ENCODE measurements at places on chromosomes 2 and 18. TPM values are rescaled to one million over a fixed set of nuclear protein-coding genes. Genes with fewer than 3 reads are reported as not detected.

DNA sequence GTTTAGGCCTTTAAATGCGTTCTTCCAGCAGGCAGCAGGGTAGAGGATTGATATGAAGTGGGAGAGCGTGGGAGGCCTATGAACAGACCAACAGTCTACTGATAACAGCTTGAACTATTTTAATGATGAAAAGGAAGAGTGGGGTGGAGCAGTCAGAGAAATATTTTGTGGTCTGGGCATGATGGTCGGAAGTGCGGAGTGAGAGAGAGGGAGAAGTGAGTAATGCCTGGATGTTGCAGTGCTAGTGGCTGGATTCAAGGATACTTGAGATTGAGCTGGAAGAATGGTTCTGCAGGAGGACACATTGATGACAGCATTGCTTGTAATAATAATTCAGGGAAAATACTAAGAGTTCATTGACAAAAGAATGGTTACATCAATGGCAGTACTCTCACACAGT lies 151.0 kb upstream of the DAPL1 start:
- DNase-seq, result no peak

GRCh38 chr2:10378189-10378588 lies 69.9 kb downstream of the ODC1 start:
- DNase-seq, result no peak

DNA sequence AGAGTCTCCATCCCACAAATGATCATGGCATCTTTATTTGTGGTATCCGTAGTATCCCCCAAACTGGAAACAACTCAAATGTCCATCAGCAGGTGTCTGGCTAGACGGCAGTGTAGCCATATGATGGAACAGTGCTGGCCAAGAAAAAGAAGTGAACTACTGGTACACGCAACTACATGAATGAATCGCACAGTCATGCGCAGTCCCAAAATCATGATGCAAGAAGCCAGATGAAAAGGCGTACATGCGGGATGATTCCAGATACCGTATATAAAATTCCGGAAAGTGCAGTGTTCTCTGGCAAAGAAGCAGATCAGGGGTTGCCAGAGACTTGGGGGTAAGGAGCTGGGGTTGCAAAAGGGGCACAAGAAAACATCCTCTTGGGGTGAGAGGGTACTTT lies 102.5 kb downstream of the ASAP2 start:
- no peak for DNase-seq

- no peak for DNase-seq
Measured at GRCh38 chr2:109110170-109110569, 18.8 kb upstream of the SH3RF3 start.

GRCh38 chr2:96806468-96807126 lies 9.5 kb upstream of the CNNM3 start:
- no peak for DNase-seq

GRCh38 chr2:98142106-98142791 lies 55.3 kb downstream of the VWA3B start:
- DNase-seq, result no peak

DNA sequence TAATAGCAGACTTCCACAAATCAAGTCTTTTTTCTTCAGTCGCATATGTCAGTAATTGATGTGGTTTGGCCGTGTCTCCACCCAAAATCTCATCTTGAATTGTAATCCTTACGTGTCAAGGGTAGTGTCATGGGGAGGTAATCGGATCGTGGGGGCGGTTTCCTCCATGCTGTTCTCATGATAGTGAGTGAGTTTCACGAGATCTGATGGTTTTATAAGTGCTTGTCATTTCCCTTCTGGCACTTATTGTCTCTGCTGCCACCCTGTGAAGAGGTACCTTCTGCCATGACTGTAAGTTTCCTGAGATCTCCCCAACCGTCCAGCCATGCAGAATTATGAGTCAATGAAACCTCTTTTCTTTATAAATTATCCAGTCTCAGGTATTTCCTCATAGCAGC lies 478.8 kb downstream of the PTPRM start:
- DNase-seq, result no peak

DNA sequence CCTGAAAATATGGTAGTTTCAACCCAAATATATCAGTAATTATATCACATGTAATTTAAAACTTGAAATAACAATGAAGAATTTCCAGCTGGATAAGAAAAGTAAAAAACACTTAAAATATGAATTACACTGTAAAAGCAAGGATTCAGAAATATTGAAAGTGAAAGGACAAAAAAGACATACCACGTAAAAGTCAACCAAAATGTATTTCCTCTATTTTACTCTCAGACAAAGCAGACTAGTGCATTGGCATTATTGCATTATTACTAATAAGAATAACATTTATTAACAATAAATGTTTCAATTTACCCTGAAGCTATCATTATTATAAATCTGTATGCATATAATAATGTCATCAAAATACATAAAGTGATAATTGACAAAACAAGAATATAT lies 445.1 kb upstream of the TRIB2 start:
- no peak for DNase-seq

DNA sequence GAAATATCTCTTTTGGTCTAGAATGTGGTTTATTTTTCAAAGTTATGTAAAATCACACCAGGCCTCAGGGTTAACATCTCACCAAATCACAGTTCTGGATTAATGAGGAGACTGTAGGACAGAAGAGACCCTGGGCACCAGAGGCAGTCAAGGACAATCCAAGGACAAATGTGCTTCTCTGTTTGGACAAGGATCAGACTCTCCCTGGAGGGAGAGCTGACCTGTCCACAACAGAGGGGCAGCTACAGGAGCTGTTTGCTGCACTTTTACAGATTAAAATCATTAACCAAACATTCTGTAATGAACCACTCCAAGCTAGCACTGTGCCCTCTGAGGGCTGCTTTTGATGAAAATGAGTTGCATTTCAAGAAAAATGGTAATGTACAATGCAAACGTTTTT lies 690.6 kb upstream of the SLC8A1 start:
- DNase-seq, result no peak

- DNase-seq, result no peak
Measured at GRCh38 chr2:95386031-95386430, 16.5 kb upstream of the FAHD2A start.

- DNase-seq, result no peak
Measured at GRCh38 chr2:239463541-239464165, 62.8 kb upstream of the HDAC4 start.

GRCh38 chr2:37829202-37829601 lies 95.9 kb upstream of the RMDN2 start:
- DNase-seq, result no peak

DNA sequence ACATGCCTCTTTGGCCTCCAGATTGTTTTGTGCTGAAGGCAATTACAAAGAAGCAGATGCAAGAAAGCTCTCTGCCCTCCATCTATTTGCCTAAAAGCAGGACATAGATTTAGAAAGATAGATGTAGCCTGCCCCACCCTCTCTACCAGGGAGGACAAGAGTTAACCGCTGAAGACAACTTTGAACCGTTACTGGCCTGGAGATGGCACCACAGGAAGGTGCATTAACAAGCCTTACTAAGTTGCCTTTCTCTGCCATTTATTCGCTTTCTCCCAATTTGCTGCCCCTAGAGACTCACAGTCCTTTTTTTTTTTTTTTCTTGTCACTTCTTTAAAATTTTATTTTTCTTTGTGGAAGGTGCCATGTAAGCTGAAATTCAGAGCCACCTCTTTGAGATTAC lies 28.8 kb upstream of the RMDN2 start:
- no peak for DNase-seq

DNA sequence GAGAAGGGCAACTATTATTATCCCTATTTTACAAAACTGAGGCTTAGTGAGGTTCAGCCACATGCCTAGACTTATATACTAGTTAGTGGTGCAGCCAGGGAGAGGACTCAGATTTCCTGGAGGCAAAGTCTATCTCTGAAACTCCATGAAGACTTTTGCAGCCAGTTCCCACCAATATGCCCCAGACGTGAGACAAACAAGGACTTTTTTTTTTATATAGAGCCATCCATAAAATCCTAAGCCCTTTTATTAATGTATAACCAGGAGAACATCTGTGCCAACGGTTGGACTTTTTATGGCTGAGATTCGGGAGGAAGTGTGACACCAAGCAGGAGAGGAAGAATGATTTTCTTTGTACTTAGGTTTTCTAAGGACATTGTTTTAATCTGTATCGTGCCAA lies 29.9 kb downstream of the LIPG start:
- DNase-seq, result no peak

DNA sequence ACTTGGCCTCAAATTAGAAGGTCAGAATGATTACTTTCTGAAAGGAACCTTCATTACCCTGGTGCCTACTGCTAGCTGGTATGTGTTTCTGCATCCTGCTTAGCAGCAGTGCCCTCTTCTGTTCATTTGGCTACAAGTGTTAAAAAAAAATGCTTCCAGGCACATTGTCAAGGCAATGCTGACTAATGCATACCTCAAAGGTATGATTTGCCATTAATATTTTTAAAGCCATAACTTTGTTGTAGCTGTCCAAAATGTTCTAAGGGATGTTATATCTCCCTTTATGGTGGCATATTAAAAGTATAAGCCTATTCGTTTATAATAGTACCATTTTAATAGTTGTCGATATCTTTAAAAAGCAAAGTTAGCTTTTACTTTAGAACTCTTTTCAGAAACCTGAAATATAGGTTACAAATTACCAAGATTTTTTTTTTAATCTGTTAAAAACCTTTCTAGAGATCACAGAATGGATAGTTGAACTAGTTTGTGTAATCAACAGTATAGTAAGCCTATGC lies 52.0 kb upstream of the FAM171B start:
- no peak for DNase-seq

DNA sequence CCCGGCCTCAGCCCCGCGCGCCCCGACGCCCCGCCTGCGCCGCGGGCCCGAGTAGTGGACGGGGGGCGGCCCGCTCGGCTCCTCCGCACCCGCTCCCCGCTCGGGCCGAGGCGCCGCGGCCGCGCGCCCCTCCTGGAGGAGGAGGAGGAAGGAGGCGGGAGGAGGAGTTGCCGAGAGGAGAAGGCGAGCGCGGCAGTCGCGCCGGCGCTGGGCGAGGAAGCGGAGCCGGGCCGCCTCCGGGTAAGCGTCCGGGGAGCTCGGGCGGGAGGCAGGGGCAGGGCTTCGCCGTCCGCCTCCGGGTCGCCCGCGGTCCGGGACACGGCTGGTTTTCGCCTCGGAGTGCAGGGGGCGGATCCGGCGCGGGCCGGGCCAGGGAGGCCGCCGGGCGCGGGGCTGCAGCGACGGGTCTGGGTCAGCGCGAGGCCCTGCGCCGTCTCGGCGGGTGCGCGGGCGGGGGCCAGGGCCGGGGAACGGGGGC lies at the start of gene SOCS6:
Gene SOCS6, plus strand, starts transcription at position 195 of the 478 bp plus-strand sequence. CDS start 35,624 bp downstream, outside the sequence.
- DNase-seq, result peak; percentile 75

GRCh38 chr2:127651971-127652550 lies 6.1 kb downstream of the GPR17 start:
- no peak for DNase-seq

DNA sequence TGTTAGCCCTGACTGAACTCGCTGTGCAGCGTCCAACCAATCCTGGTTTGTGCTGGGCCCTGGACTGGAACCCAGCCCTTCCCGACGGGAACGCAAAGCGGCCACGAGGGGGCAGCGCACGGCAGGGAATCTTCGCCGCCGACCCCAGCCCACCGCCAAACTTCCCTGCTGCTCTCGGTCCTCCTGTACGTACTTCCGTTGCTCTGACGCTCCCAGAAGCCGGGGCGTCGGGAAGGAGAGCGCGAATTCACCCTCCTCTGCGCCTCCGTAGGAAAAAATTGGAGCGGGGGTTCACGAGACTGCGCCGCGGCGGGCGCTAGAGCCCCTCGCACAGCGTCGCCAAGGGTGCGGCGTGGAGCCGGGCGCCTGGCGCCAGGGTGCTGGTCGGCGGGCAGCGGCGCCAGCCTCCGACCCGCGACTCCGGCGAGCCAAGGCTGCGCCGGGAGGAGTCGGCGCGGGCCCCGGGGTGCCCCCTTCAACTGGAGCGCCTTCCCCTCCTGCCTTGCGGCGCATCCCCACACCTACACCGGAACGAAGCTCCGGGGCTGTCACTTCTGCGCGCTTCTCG lies 873 bp upstream of the SH3RF3 start:
- peak; percentile 94 for DNase-seq

- no peak for DNase-seq
Measured at GRCh38 chr2:230018153-230018552, 50.6 kb downstream of the SLC16A14 start.

- no peak for DNase-seq
Measured at GRCh38 chr2:157789933-157790511, 86.1 kb downstream of the ACVR1 start.

DNA sequence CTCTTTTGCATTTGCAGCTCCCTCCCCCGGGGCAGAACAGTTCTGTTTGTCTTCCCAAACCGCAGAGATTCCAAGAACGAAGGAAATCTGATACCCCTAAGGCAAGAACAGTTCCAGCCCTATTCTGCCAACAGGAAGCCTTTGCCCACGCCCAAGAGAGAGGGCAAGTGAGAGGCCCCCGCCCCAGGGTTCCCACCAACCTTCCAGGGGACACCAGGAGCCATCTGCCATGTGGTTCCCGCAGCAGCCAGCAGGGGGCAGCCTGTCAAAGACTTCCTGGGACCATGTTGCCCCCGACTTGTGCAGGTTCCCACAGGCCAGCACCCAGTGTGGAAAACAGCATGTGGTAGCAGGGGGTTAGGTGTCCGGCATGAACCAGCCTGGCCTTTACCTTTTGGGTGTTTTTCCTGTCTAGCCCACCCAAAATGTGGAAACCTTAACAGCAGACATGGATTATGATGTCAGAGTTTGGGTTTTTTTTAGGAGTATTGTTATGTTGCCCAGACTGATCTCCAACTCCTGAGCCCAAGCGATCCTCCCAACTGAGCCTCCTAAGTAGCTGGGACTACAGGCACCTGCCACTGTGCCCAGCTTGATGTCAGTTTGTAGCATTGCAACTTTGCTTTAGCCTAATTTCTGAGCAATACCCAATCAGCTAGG lies 21.7 kb upstream of the EFHD1 start:
- peak; percentile 76 for DNase-seq

- no peak for DNase-seq
Measured at GRCh38 chr2:151852260-151853069, 24.2 kb upstream of the ARL5A start.

Gene OR6B2
- total RNA-seq, result not detected

Gene NOL4
- 8.6 TPM for total RNA-seq

Gene TDRD15
- total RNA-seq, result not detected

Gene CYB5A
- total RNA-seq, result 28.3 TPM

Gene PPP1R7
- 53.9 TPM for total RNA-seq

Gene RGPD4
- total RNA-seq, result 0.12 TPM

Gene CNDP1
- 0.27 TPM for total RNA-seq

Gene IL18R1
- total RNA-seq, result not detected

Gene FBXO15
- total RNA-seq, result 0.76 TPM

Gene MAPK4
- total RNA-seq, result 13.1 TPM

Gene UXS1
- total RNA-seq, result 68.3 TPM

Gene DES
- total RNA-seq, result 1.3 TPM

Gene VWA3B
- total RNA-seq, result not detected

Gene LYPD1
- total RNA-seq, result 1.1 TPM

Gene TTLL4
- total RNA-seq, result 27.9 TPM
